Stimulated activated CD8-positive, alpha-beta memory T cell treated with anti-CD3 and anti-CD28 coated beads, Interleukin-4, amount 100 ng/mL, for 24 hours (primary cell): ENCODE measurements at places on chromosomes 2 and 18.

GRCh38 chr18:48866028-48866733, 84.6 kb downstream of the SMAD7 start:
- DNase-seq, result no peak

DNA sequence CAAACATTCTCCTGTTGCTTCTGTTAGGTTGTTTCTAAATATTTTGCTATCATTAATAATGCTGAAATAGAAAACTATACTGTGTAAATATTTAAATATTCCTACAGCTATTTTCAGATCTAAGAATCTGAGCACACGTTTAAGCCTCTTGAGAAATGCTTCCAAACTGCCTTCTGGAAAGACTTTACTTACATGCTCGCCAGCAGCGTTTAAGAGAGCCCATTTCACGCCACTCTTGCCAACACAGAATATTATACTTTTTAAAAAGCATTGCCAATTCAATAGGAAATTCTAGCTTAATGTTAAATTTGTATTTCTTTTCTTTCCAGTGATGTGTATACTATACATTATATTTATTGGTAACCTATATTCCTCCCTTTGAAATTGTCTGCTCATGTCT, 92.0 kb downstream of the TMEM163 start:
- no peak for DNase-seq

- DNase-seq, result no peak
These were observed 126.8 kb downstream of the ZAP70 start for GRCh38 chr2:97840198-97840597.

DNA sequence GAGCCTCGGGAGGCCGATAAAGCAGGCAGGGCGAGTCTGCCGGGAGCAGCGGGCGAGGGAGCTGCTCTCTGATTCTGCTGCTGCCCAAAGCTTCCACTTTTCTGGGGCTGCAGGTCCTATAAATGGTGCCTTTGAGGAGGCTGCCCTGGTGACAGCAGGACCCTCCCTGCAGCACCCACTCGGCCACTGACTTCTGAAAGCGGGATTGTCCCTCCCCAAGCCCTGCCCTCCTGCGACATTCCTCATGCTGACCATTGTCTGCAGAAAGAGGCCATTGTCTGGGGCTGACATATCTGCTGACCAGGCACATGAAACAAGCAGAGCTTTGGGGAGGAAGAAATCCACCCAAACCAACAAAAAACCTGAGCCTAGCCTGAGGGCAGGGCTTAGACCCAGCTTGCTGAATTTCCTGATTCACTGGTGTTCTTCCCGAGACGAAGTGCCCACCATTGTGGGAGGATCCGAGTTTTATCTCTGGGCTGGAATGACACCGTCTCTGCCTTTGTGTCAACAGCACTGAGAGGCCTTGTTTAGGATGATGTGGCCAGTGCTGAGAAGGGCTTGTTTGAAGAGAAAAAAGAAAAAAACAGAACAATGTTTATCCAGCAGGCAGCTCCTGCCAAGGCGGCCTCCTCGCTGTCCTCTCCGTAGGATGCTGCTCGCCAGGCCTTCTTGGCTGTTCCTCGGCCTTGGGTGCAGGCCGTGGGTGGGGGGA, 129.7 kb downstream of the MYCN start:
- DNase-seq, result no peak

GRCh38 chr2:111186121-111186715, 65.5 kb downstream of the BCL2L11 start:
- DNase-seq, result no peak

GRCh38 chr2:30113617-30114293, 33.1 kb upstream of the YPEL5 start:
- no peak for DNase-seq

GRCh38 chr2:172213116-172213860, 110.6 kb upstream of the DLX2 start:
- DNase-seq, result no peak

GRCh38 chr2:133574620-133575019, 6.4 kb upstream of the NCKAP5 start:
- no peak for DNase-seq

DNA sequence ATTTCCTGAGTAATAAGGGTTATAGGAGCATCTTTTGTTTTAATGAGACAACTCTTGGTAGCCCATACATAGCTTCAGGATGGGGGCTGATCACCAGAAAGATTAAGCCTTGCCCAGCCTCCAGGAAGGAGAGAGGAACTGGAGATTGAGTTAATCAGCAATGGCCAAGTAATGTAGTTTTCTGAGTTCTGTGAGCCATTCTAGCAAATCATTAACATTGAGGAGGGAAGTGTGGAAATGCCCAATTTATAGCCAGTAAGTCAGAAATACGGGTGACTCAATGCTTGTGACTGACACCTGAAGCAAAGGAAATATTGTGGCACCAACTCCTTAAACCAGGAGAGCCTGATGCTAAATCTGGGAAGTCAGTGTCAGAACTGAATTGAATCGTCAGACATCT, 205.1 kb upstream of the SRD5A2 start:
- DNase-seq, result no peak

- no peak for DNase-seq
These were observed 3.1 kb upstream of the DCTN1 start for GRCh38 chr2:74383254-74383653.

GRCh38 chr2:218129458-218130135, 3.8 kb downstream of the CXCR2 start:
- no peak for DNase-seq

DNA sequence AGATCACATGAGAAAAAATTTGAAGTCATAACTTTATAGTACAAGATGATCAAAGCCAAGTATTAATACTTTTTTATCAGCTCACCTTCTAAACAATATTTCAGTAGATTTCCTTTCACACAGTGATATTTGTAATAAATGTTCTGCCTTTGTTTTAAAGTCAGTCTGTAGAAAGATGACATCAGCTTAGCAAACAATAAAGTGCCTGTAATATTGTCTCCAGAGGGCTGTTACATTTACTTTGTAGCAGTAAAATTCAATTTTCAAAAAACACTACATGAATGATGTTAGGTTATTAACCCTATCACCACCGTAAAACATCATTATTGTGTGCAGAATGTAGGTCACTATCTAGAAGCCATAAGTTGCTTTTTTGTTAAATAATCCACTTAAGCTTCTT, 49.6 kb downstream of the ZEB2 start:
- no peak for DNase-seq

GRCh38 chr2:157825885-157826284, 50.2 kb downstream of the ACVR1 start:
- no peak for DNase-seq

DNA sequence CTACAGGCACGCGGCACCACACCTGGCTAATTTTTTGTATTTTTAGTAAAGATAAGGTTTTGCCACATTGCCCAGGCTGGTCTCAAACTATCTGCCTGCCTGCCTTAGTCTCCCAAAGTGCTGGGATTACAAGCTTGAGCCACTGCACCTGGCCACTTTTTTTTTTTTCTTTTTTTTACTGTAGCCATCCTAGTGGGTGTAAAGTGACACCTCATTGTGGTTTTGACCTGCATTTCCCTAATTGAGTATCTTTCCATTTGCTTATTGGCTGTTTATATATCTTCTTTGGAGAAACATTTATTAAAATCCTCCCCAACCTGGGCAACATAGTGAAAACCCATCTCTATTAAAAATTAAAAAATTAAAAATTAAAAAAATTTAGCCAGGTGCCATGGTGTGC, 12.0 kb downstream of the PCBP1 start:
- DNase-seq, result no peak

DNA sequence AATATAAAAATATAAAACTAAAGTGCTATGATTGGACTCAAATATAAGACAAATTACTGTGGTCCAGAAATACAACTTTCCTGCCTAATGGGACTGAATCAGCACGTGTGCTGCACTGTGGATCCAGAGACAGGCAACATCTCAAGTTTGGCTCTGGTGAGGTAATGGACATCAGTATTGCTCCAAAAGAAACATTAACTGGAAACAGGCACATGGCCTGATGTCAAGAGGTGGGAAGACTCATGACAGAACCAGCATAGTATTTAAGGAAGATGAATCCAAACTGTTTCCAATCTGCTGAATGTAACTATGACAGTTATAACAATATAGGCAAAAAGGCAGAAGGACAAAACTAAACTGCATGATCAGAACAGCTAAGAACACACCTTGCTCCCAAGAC, 354.6 kb downstream of the FSIP2 start:
- no peak for DNase-seq

- DNase-seq, result no peak
These were observed 85.5 kb downstream of the PIGN start for GRCh38 chr18:62101321-62101721.

GRCh38 chr2:162480067-162480466, 136.1 kb downstream of the GCA start:
- no peak for DNase-seq

DNA sequence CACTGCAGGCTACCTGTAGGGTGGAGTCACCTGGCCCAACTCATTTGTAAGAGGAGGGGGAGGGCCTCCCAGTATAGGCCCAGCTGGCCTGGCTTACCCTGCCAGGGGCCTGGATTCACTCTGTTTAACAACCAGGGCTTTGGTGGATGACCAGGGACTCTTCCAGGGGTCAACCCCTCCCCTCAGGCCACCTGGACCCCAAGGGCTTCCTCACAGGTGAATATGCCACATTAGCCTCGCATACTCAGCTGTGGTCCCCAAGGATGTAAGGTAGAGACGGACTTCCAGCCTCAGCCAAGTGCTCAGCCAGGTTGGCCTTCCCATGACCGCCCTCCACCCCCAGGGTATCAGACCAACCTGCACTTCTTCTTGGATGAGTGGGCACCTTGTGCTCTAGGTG, 8.8 kb upstream of the SH3RF3 start:
- DNase-seq, result no peak

DNA sequence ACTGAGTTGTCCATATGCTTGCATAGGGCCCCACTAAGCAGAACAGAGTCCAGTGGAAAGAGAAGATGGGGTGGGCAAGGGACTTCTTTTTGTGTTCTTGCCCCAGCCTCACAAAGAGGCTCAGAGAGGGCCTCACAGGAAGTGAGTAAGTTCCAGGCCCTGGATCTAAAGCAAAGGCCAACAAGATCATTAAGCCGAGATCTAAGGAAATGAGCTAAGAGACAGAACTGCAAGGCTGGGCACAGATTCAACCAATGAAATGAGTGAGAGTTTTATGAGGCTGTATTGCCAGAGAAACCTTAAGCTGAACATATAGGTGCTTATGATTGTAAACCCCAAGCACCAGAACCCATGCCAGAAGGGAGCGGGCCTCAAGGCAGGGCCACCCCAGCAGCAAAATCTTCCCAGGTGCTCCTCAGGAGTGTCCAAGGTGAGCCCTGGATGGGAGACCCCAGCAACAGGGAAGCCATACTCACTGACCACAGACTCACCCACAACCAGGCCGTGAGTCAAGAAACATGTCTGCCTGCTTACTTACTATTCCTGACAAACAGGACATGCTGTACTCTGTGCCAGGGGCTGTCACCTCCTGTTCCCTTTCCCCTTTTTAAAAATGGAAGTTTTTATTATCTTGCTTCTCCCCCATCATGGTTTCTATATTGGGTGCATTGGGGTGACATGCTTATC, 40.2 kb downstream of the SLC14A1 start:
- no peak for DNase-seq

DNA sequence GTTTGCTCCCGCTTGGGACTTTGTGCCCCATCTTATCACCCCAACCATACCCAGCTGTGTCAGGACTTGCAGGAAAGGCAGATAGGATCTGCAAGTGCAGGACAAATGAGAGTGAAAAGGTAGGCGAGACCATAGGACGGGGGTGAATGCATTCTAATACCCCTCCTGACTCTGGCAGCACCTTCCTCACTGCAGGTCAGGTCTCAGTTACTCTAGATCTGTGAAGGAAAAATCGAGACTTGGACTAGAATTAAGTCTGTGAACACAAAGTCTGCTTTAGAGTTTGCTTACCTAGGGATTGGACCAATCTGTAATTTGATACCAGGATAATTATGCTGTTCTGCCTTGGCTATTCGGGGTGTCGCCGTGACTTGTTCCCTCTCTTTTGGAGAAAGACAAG, 19.7 kb downstream of the NT5DC4 start:
- no peak for DNase-seq

GRCh38 chr2:132522901-132523300, 106.3 kb downstream of the GPR39 start:
- DNase-seq, result no peak

DNA sequence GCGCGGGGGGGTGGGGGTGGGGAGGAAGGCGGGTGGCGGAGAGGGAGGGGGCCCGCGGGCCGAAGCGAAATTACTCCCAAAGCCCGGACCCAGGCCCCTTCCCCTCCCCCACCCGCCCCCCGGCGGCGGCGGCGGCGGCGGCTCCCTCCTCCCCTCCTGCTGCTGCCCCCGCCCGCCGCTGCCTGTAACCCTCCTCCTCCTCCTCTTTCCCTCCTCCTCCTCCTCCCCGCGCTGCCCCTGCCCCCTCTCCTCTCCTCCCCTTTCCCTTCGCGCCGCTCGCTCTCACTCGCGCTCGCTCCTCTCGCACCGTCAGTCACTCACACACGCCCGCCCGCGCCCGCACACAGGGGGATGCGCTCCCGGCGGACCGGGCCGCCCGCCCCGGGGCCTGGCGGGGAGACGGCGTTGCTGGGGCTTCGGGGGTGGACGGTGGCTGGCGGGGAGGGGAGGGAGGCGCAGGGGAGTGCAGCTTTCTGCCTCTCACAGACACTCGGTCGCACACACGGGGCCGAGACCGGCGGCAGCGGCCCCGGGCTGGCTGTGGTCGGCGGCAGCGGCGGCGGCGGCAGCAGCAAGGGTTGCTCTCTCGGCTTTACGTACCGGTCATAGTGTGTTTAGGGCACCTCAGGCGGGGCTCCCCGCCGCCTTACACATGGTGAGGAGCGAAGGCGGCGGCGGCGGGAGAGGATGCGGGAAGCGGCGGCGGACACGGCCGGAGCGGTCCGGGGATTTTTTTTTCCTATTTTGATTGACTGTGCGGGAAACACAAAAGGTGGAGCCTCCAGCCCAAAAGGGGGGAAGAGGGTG, 405 bp downstream of the SP3 start:
- DNase-seq, result peak; percentile 79

DNA sequence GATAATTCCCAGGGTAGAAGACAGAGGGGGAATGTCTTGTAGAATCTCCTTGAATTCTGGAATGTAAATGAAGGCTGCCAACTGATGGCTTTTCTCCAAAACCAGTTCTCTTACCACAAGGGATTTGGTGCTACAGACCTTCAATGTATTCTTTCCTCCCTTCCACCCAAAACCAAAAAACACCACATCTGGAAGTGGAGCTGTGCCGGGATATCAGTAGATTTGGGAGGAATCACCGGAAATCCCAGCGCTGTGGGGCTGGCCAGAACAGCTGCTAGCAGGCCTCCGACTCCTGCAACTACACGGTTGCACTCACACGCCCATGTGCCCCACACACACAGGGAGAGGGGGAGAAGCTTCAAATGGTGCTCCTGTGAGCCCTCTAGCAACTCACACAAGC, 45.7 kb downstream of the RPL31 start:
- DNase-seq, result no peak

DNA sequence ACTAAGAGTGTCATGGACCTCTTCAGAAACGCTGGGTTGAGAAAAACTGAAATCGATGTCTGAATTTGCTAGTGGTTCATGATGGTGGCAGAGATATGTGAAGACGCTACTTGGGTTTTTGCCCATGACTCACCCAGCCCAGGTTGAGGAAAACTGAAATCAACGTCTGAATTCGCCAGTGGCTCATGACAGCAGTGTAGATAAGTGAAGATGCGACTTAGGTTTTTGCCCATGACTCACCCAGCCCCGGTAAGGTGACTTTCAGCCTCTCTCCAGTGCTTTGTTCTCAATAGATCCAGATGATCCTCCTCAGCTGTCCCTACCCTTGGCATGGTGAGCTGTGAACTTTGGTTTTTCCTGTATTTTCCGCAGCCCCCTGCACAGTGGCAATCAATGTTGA, 105.3 kb upstream of the SIX3 start:
- DNase-seq, result peak; percentile 26
